ENCODE measurements at places on chromosomes 6 and 20.

- no peak for DNase-seq
Observed at GRCh38 chr6:157240960-157241311, 82.4 kb downstream of the TMEM242 start.

DNA sequence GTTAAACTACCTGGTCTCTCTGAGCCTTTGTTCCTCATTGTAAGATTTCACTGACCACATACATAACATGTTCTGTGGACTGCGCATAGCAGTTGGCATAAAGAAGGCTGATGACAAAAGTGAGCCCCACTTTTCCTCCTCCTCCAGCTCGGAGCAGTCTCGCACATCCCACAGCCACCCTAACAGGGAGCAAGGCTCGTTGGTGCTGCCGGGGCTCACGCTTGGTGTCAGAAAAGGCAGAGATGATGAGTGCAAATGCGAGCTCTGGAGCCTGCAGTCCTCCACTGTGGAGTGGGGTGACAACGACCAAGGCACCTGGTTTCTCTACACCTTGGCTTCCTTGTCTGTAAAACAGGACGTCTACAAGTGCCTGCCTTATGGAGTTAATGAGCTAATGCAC, 9.7 kb downstream of the TGM3 start:
- no peak for DNase-seq

DNA sequence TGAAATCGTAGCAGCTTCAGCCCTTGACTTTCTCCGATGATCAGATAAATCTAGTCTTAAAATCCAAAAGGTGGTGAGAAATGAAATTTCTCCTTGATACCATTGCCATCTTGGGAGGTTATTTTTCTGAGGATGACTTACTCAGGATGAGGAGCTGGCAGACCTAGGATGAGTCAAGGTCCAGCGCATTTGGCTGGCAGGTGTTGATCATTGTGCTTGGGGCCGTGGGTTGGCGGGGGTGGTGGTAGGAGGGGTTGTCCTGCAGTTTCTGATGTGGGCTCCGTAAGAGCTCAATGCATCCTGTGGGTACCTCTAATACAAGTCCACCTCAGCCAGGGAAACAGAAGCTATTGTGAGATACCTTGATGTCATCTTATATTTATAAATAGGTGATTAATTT, 148.3 kb upstream of the SCGN start:
- no peak for DNase-seq

DNA sequence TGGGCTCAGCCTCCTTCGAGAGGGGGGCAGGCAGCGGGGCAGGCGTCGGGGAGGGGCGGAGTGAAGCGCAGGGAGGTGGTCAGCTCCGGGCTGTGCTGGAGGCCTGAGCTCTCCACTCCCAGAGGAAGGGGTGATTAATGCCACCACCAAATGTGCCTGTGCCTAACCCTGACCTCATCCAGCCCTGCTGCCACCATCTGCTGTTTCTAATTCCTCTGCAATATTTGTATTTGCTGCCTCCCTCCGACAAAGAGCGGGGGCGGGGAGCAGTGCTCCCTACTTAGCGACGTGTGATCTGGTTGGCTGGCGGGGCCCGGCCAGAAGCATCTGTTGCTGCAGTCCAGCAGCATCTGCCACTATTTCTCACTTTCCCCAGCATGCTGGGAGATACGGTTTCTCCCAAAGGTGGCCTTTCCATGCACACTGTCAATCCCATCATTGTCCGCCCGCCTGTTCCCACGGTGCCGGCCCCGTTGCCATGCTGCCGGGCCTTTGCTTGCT, 47.0 kb downstream of the DLL1 start:
- no peak for DNase-seq

DNA sequence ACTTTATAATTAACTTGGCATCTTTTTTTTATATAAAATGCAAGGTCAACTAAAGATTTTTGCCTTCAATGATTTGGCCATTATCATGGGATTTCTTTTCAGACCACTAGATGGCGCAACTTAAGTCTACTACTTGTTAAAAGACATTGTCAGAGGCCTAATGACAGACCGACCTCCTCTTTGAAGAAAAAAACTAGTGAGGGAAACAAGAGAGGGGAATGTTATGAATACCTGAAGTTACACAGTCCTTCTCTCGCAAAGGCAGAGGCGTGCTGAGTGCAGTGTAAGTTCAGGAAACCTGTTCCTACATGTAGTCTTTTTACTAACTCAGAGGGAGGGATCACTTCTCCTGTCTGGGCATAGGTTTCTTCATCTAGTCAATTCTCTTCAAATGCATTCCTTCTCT, 9.3 kb downstream of the TRAPPC3L start:
- DNase-seq: peak; percentile 87

GRCh38 chr6:150157081-150157480, 14.2 kb downstream of the PPP1R14C start:
- no peak for DNase-seq

GRCh38 chr20:13109658-13110057, 100.9 kb downstream of the SPTLC3 start:
- DNase-seq: no peak

DNA sequence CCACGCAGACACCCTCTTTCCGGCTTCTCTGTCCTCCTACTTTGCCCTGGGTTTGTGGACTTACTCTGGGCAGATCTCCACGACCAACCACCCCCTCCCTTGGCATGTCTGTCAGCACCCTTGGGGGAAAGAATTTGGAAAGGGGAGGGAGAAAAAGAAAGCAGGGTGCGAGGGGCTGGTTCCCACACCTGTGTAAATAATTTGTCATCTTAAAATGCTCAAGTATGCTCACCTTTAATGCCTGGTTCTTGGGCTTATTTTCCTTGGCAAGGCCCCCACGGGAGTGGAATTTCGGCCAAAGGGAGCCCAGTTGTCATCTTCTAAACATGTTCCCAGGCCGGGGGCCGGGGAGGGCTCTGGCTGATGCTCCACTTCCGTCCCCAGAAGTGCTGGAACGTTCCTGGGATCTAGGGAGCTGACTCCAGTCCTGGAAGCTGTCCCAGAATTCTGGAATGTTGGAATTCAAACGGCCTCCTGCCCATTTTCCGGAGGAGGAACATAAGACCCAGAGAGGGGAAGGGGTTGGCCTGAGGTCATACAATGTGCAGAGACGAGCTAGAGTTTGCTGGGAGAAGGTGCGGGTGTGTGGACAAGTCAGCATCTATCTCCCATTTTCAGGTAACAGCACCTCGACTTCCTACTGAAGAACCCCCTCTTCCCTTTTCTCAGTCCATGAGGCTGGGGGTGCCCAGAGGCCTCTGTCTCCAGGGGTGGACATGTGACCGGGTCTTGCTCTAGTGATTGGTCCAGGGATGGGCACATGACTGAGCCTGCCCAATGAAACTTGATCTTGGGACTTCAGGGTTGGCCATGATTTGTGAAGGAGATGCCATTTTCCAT, 122.3 kb downstream of the CEBPB start:
- DNase-seq: no peak

- DNase-seq: no peak
Observed at GRCh38 chr6:106751501-106752252, 122.3 kb downstream of the QRSL1 start.

DNA sequence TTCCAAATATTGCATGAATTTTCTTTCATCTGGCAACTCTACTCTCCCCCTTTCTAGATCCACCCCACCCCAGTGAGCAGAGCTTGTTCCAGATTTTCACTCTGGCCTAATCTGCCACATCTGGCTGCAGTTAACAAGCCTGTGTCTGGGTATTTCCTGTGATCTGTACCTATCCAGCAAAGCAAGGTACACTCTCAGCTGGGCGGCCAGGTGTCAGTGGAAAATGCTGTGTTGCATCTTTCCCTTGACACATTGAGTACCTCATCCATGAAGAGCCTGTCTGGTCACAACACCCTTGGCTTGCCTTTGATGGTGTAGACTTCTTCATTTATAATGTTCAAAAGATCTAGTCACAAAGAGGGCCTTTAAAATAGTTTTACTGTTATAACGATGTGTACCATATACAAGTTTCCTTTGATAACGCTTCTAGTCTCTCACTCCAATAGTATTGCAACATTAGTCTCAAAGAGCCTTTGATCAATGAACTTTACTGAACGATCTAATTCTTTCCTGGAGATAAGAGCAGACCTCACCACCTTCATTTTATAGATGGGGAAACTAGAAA, 6.0 kb upstream of the RNF182 start:
- DNase-seq: no peak

DNA sequence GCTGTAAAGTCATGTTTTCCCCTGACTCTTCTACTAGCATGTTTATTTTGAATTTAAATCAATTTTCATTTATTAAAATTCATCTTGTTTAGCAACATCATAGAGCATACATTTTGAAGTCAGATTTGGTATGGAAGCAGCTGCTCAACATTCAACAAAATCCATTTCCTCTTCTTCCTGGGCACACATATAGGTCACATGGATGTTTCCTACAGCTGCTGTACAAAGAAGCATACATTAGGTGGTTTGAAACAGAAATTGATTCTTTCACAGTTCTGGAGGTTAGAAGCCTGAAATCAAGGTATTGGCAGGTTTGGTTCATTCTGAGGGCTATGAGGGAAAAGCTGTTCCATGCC, 495.2 kb downstream of the RFPL4B start:
- no peak for DNase-seq

DNA sequence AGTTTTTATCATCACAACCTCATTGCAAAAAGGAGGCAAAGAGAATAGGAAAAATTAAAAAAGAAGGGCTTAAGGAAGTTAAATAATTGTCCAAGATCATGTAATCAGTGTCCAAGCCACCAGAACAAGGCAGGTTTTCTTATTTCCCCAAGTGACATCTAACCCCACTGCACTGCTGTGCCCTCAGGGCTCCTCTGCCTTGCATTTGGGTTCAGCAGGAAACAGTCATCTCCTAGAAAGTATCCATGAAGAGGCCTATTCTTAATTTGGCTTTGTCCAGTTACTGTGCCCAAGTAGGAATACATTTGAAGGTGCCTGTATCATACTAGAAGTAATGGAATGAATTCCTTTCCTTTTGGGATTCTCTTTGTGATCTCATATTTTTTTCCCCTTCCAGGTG, 10.5 kb downstream of the TMEM14A start:
- DNase-seq: no peak
